ENCODE measurements at places on chromosomes 12 and 14.

DNA sequence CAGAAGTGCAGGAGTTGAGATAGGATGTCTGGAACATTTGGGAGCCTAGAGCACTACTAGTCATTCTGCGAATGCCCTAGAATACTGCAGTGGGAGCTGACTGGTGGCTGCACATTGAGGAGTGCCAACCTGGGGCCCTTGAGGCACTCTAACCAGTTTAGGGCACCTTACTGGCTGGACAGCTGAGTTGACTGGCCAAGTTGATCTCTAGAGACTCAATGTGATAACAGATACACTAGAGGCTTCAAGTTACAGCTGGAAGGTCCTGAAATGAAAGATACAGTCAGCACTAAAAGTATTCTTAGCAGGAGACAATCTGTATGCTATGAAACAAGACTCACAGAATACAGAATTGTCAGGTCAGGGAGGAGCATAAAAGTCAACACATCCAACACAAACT is 8.0 kb downstream of the SLC8A3 start:
- no peak for DNase-seq

- DNase-seq: no peak
Measured at GRCh38 chr12:79769189-79769859, 78.6 kb upstream of the PAWR start.

DNA sequence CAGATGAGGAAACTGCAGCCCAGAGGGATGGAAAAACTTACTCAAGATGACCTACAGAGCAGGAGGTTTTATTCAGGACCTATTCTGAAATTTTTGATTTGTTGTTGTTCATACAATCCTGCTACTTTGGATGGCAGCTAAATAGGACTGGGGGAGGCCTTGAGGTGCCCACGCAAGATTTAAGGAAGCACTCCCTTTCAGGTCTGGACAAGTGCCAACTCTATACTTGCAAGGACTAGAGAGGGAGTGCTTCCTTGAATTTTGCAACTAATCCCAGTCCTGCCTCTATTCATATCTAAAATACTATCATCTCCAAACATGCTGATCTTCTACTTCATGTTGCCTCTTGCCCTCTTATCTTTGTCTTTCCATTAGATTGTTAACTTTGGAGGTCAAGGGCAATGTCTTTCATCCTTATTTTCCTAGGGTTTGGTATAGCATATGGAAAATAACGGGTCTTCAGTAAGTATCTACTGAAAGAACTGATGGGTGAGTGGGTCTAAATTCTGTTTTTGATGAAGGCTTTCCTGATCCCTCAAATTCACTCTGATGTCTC is 28.6 kb upstream of the PPM1H start:
- no peak for DNase-seq

DNA sequence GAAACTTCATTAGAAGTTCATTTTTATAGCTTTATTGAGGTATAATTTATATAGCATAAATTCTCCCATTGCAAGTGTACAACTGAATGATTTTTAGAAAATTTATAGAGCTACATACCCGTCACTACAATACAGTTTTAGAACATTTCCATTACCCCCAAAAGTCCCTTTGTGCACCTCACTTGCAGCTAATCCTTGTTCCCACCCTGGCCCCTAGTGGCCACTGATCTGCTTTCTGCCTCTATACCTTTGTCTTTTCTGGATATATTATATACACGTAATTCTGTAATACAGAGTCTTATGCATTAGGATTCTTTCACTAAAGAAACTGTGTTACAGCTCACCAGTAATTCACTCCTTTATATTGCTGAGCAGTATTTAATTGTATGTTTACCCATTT is 145.1 kb upstream of the DIO2 start:
- DNase-seq: no peak

- no peak for DNase-seq
Measured at GRCh38 chr14:22752422-22752821, 14.1 kb upstream of the OXA1L start.

DNA sequence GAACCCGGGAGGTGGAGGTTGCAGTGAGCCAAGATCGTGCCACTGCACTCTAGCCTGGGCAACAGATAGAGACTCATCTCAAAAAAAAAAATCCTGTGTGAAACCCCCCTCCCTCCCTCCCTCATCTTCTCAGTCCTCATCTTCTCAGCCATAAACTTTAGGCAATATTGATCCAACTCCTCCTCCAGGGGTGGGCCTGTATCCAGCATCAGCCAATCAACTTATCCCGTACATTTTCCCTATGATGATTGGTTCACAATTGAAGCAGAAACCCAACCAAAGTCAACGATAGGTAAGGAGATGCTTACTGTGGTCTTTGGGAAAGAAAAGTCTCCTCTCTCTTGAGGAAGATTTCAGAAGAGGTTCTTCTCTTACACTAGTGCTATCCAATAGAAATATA is 33.5 kb upstream of the CIT start:
- DNase-seq: no peak

DNA sequence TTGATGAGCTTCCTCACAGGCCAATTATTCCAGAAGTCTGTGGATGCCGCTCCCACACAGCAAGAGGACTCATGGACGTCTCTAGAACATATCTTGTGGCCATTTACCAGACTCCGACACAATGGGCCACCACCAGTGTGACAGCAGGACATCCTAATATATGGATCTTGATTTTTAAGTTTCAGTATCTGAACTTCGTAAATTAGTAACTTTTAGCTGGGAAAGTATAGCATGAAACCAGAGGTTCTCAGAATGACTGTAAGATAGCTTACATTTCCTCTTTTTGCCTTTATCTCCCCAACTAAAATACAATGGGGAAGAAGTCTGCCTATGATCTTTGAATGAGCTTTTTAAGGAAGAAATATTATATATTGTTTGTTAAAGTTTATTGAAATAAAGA is 87.0 kb downstream of the DNAI7 start:
- no peak for DNase-seq

DNA sequence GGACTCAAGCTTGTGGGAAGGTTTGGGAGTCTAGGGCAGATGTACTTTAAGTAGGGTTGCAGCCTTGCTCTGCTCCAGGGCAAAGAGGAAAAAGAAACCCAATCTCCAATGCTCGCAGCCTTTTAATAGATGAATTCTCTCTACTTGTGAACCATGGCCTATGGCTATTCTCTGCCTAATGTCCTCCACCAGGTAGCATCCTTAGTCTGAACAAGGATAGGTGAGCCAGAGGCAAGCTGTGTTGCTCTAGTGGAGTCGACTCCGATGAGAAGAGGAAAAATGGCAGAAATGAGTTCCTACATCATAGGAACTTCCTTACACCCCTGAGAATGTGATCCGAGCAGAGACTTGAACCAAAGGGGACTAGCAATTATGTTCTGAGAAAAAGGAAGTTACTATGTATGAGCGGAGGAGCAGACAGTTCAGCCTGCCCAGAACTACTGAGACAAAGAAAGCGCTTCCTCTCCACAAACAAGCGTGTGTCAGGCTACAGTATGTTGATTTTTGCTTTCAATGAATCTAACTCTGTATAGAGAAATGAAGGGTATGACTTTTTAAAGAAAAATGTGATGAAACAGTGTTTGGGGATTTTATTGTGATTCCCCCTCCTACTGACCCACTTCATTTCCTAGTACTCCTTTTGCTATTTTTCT is 153.6 kb upstream of the ARID2 start:
- DNase-seq: peak; percentile 86

- no peak for DNase-seq
Measured at GRCh38 chr12:72057330-72057914, 118.8 kb downstream of the TPH2 start.

DNA sequence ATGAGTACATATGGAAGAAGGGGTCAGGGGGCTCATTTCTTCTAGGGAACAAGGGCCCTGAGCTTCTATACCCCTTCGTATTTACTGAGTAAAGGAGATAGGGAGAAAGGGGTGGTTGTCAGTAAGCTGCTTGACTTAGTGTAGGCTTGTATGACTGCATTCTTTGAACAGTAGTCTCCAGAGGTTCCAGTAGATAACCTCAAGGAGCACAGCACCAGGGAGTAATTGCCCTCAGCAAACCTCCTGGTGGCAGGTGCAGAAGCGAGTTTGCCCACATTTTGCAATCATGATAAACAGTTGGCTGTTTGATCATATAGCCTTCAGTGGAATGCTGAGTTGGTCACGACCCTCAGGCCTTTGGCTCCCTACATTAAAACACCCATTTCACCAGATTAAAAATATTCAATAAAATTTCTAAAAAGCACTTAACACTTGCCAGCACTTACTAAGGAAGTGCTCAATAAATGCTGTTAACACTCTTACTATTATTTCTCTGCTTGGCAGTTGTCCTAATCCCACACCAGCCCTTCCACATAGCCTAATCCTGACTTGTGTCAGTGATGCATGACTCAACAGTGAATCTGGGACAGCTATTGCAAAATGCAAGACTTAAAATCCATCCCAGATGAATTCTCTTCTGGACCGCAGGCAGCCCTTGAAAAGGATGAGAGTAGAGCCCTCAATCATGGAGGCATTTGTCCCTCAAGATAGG is 3.7 kb upstream of the DHRS4L2 start:
- no peak for DNase-seq

DNA sequence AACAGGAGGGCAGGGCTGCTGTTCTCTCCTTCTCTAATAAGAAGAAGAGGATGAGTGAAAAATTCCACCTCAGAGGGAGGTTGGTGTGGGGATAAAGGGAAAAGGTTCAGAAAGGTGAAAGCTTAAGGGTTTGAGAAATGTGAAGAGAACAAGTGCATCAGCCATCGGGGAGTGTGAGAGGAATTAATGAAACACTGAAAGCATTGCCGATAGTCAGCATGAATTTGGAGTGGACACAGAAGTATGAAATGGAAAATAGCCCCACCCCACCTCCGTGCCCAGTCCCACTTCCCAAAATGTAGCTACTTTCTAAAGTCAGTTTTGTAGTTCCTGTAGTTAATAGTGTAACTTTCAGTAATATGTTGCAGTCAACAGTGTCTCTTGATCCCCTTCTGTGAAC is 33.4 kb downstream of the DIP2B start:
- no peak for DNase-seq

- DNase-seq: no peak
Measured at GRCh38 chr12:127903146-127903545, 363.8 kb upstream of the TMEM132C start.

DNA sequence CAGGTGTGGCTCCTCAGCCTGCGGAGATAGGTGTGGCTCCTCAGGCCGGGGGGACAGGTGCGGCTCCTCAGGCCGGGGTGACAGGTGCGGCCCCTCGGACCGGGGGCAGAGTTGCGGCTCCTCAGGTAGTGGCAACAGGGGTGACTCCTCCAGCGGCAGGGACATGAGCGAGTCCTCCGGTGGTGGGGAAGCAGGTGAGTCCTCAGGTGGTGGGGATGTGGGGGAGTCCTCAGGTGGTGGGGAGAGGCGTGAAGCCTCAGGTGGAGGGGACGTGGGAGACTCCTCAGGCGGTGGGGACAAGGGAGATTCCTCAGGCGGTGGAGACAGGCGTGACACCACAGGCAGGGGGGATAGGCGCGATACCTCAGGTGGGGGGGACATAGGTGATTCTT is 9.2 kb downstream of the KMT2D start:
- DNase-seq: no peak

DNA sequence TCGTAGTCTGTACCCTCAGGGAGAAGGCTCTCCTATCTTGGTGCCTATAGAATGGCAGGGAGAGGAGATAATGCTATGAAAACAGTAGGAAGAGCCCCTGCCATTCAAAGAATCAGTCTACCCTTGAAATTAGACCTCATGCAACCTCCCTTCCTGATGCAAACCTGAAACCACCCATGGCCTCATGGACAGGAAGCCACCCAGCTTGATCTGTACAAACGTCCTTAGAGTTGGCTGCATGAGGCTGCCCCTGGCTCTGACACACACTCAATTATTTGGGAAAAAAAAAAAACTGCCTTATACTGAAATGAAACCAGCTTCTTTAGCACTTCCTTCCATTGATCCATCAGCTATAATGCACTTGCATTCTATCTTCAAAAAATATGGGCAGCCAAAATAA is 116.6 kb upstream of the BCL2L14 start:
- no peak for DNase-seq

DNA sequence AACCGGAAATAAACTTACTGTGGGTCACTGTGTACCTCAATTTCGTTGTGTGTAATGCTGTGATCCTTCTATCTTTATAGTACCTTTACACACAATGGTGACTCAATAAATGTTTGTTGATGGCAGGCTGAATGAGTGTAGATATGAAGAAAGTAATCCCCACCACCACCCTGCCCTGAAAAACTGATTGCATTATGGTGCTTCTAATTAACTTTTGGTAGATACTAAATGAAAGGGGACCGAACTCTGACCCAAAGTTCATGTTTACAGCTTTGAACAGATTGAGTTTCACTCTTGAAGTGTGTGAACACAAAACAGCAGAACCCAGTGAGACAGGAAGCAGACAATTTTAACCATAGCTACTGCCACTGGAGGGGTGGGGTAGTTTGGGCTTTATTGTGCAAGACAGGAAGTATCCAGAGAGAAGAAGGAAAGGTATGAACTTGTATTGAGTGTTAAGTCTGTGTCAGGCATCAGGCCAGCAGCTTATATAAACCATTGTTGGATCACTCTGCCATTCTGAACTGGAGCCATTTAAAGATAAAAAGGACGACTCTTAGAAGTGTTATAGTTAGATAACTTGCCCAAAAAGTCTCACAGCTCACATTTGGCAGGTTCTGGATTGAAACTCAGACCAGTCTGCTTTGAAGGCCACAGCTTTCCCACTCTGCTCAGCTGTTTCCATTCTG is 197.0 kb upstream of the AMIGO2 start:
- peak; percentile 43 for DNase-seq

- no peak for DNase-seq
Measured at GRCh38 chr14:54050759-54051158, 94.1 kb upstream of the BMP4 start.

- peak; percentile 55 for DNase-seq
Measured at GRCh38 chr12:9793779-9794395, 33.2 kb upstream of the CD69 start.

DNA sequence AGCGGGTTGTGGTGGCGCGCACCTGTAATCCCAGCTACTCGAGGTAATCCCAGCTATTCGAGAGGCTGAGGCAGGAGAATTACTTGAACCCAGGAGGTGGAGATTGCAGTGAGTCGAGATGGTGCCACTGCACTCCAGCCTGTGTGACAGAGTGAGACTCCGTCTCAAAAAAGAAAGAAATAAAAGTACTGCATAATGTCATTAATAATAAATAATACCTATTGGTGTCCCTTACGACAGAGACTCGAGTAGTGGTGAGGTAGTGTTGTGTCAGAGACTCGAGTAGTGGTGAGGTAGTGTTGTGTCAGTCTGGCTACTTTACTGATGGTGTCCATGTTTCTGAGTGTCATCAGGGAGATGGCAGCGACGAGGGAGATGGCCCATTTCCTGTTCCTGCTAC is 1.3 kb downstream of the GLS2 start:
- DNase-seq: no peak

- DNase-seq: no peak
Measured at GRCh38 chr12:48286665-48287064, 64.1 kb downstream of the ZNF641 start.

- no peak for DNase-seq
Measured at GRCh38 chr14:100082723-100083122, 17.5 kb downstream of the EVL start.

Measured in KG1 (cell line).